Stimulated activated CD8-positive, alpha-beta memory T cell treated with anti-CD3 and anti-CD28 coated beads, Interleukin-4, amount 100 ng/mL, for 48 hours (primary cell): ENCODE measurements at places on chromosomes 5 and 9.

DNA sequence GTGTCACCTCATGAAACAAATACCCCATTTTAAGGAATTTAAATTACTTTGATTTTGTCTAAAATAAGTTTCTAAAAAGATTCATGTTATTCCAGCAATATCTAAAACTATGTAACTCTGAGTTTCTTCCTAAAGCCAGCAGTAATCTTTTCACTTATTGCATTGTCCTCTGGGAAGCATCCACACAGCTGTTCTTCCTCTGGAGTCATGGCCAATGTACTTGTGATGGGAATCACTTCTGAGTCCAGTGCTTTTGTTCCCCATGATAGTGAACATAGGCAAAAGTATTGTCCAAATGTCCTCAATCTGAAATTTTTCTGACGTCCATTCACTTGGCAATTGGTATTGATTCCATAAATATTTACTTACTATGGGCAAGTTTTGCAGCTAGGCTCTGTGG is 125.0 kb downstream of the STARD4 start:
- DNase-seq: no peak

GRCh38 chr5:38531518-38531917 is 24.9 kb downstream of the LIFR start:
- no peak for DNase-seq

DNA sequence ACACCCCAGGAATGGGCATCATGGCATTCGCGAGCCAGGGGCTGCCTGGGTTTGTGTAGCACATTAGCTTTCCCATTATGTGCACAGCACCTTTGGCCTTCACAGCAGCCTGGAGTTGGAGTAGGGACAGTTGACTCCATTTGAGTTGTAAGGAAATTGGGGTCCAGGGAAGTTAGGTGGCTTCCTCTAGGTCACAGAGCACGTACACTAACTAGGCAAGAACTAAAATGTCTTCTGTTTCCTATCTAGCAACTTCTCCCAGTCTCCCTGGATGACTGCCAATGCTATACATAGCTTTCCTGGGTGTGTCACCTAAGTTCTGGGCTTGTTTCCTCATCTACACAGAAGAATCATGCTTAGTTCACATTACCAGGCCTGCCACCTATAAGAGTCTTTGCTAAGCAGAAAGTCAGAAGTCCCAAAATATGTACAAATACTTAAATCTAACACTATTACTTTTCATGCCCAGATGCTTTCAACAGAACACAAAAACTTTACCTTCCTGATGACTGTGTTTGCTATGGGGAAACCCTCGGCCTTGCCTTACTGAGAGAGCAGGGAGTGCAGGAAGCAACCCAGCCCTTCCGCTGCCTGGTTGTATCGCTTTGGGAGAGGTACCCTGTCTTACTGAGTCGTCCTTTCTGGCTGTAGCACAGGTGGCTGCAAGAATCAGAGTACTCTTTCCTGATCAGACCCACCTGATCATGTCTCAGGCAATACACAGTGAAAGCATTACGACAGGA is 12.0 kb downstream of the MACROH2A1 start:
- no peak for DNase-seq

DNA sequence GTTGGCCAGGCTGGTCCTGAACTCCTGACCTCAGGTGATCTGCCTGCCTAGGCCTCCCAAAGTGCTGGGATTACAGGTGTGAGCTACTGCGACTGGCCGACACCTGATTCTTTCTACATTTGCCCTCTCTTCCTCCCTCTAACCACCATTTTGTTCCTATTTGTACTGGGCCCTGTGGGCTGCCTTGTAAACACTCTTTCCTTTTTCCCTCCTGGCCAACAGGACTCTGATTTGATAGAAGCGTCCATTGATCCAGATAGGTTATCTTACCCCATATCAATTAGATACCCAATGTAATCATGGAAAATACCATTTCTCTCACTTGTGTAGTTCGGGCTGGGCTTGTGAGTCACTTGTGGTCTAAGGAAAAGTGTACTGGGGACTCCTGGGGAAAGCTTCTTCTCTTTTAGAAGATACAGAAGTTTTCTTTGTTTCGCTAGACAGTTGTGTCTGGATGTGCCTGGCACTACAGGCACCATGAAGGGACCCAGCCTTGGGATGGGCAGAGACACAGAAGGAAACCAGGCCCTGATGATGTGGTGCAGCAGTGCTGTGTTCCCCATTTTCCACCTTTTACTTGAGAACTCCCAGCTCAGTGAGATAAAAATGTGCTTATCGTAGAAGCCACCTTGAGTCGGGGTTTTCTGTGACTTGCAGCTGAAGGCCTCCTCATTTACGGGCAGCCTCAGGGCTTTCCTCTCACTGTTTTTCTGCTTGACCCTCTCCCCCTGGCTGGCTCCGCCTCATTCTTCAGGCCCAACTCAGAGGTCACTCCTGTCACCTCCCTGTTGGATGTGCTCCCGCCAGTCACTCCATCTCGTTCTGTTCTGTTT is 32.8 kb upstream of the CPEB4 start:
- no peak for DNase-seq

- DNase-seq: no peak
Measured at GRCh38 chr5:159097784-159098602, 1.7 kb downstream of the EBF1 start.

- DNase-seq: no peak
Measured at GRCh38 chr9:97666907-97667686, 30.0 kb downstream of the XPA start.

DNA sequence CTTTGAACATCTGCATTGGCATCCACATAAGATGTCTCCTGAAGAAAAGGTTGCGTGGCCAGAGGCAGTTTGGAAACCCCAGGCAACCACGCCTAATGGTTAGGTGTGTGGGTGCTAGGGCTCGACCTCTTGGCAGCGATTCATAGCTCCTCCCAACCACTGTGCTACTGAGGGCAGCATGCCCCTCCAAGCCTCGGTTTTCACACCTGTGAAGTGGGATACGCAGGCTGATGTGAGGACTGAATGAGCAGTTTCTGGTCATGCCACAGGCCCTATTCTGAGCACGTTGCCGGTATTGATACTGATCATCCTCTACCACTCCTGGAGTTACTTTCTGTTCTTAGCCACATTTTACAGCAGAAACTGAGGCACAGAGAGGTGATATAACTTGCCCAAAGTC is 19.1 kb downstream of the NDST1 start:
- no peak for DNase-seq

DNA sequence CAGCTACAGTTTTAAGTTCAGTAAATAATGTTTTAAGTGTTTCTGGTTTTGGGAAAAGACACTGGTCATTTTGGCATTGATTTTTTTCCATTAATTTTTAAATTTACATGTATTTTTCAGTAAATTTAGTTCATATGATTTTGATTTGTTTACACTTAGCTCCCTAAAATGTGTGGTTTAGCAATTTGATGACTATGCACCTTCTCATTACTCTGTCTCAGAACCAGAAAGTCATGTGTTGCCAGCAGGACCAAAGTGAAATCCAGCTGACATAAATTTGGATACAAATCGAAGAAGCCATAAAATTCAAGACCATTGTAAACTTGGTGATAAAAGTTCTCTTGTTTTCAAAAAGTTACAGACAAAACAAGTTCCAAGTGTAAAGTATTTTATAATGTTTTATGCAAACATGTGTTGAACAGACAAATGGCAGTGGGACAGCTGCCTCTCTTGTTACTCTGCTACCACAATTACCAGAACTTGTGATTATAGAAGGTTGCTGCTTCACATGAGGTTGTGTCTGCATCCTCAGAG is 354.8 kb downstream of the NR2F1-AS1 start:
- no peak for DNase-seq

DNA sequence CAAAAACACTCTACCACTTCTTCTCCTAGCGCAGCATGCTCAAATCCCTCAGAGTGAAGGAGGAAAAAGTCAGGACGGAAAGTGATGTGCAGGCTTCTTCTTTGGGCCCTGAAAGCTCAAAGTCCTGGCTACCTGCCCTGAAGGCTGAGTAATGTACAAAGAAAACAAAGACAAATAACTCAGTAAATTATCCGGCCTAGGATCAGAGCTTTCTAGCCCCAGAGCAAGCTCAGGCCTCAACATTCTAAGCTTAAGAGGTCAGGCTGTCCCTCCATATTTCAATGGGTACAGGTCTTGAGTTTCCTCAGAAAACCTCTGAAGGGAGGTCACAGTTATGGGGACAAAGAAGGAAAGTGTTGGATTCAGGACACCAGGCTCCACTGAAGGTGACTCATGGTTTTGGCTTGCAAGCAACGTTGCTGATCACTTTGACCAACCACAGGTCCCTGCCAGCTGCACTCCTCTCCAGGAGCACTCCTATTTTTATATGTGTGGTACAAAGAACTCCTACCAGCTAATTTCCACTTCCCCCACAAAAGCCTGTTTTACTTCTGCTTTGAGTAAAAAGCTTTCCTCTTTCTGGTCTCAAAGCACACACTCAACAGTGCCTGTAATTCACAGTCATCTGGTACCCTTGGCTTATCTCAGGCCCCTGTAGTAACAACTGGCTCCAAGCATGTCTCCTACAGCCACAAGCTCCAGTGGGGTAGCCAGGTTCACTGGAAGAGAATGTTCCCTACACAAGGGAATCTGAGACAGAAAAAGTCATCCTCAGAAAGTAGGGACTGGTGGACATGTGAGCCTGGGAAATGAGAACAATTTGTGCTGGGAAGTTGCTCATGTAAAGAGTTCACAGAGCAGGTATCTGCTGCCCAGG is 115.7 kb downstream of the UGCG start:
- DNase-seq: peak; percentile 57

GRCh38 chr9:6498982-6499381 is 86.0 kb downstream of the UHRF2 start:
- no peak for DNase-seq

DNA sequence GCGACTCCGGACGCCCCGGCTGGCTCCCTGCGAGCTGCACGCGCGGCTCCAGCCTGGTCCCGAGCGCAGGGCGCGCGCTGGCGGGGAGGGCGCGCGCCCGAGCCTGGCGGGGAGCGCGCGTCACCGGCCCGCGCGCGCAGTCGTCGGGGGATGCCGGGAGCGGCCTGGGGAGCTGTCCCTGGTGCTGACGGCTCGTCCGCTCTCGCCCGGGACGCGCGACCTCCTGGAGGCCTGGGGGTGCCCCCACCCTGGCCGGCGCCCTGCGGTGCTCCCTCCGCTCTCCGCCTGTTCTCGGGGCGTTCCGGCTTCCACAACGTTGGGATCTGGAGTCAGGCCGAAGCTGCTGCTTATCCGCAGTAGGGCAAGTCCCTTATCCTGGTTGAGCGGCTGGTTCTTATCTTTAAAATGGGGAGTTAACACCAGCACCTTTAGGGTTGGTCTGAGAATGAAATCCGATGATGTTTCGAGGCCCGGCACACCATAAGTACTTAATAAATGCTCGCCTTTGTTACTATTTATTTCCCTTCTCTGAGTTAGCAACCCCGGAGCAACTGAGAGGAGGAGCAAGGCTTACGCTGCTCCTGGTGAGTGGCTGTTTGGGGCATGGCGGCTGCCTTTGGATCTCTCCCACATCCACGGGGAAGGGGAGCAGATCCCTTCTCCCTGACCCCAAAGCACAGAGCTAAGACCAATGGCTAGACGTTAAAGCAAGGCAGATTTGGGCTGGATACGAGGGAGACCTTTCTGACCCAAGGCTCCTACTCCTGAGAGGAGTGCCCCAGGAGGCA is at the start of gene FAM163B:
Gene FAM163B (minus strand): TSS at position 79 of the 788 bp plus-strand sequence. CDS start 29,166 bp downstream, outside the sequence.
- peak; percentile 59 for DNase-seq

GRCh38 chr9:116232424-116233159 is 79.0 kb downstream of the PAPPA start:
- DNase-seq: no peak

DNA sequence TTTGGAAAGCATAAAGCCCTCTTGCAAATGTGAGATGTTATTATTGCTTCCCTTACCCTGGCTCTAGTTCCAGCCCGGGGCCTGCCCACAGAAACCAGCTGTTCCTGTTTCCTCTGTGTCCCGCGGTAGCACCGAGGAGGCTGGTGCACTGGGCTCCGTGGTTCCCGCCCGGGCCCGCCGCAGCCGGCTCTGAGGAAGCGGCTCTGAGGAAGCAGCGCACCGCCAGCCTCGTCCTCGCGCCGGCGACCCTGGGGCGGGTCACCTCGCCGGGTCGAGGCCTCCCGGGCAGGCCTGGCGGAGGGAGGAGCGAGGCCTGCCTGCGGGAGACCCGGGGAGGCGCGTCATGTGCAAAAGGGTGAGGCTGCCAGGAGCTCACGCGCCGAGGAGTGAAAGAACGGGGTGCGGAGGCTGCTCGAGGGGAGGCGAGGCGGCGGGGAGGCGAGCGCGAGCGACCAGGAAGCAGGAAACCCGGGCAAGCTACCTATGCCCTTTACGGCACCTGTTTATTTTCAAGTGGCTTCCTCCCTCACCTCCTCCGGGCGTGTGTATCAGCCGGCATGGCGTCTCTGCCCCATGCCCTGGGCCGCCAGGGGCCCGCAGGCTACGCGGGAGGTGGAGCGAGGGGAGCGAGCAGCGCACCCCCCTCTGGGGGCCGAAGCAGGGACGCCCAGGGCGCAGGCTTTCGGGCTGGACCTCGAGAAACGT is 61.3 kb upstream of the MEGF10 start:
- peak; percentile 60 for DNase-seq

- DNase-seq: peak; percentile 59
Measured at GRCh38 chr5:33850100-33850594, 41.6 kb downstream of the ADAMTS12 start.

DNA sequence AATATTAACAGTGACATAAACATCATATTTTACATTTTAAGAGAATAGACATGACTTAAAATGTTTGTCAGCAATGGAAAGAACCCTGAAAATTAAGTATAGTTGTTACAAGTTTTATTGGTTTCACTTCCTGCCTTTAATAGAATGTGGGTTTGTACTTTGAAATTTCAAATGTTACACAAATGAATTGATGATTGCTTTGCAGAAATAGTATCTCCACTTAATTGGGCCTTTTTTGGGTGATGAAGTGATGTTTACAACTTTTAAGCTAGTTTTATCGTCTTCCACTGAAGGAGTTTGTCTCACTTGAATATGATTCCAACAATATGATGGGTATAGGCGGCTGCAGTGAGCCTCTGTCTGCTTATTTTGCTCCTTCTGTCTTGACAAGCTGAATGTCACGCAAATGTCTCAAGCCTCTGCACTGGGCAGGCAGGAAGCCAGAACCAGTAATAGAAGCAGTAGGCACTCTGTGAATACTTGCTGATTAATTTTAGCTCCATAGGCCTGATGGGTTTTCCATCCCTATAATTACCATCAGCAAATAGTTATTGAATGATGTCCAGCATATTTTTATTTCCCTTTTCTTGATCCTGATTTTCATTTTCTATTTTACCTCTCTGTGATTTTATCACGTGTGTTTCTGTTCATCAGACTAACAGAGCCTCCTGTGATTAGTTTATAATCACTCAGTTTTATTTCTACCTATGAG is 10.6 kb upstream of the NR3C1 start:
- no peak for DNase-seq

DNA sequence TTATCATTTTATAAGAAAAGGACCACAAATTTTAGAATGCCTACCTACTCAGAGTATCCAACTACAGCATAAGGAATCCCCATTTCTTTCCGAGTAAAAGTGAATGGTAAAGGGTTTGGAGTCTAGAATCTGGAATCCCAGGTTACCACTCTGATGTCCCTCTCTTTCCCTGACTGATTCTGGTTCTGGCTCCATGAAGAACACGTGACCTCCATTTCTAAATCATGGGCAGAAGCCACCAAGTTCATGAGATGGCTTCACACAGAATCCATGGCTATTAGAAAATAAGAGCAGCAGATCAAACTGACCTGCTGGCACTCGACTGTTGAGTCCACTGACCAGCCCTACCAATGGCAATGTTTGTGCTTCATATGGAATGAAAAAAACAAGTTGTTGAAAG is 40.7 kb downstream of the PFDN1 start:
- no peak for DNase-seq

GRCh38 chr5:140322751-140323731 is 20.1 kb upstream of the PFDN1 start:
- DNase-seq: no peak

- DNase-seq: no peak
Measured at GRCh38 chr9:115232181-115232774, 114.3 kb upstream of the TNC start.

GRCh38 chr5:127834094-127834531 is 130.9 kb downstream of the CCDC192 start:
- DNase-seq: no peak
